ENCODE measurements at places on chromosomes 11 and 22.

GRCh38 chr11:57626895-57627294, 22.8 kb downstream of the YPEL4 start:
- no peak for DNase-seq

DNA sequence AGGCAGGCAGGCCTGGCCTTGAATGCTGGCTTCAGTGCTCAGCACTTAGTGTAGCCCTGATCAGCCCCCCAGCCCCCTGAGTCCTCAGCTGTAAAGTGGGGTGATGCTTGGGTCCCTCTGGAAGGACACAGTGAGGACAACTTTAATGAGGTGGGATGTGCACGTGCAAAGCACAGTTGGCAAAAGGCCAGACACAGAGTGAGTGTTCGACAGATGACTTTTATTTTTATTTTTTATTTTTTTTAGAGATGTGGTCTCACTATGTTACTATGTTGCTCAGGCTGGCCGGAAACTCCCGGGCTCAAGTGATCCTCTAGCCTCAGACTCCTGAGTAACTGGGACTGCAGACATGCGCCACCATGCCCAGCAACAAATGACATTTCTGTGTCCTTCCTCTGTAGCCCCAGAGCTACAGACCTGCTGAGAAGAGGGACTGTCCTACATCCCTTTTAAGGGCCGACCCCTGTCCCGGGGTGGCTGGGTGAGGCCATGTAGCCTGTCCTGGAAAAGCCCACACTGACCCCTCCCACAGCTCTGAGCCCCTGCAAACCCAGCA, 6.9 kb upstream of the C11orf96 start:
- no peak for DNase-seq

- DNase-seq = no peak
Observed at GRCh38 chr11:111429066-111429506, 50.0 kb upstream of the POU2AF1 start.

GRCh38 chr22:44730490-44731356, 21.7 kb upstream of the ARHGAP8 start:
- no peak for DNase-seq

DNA sequence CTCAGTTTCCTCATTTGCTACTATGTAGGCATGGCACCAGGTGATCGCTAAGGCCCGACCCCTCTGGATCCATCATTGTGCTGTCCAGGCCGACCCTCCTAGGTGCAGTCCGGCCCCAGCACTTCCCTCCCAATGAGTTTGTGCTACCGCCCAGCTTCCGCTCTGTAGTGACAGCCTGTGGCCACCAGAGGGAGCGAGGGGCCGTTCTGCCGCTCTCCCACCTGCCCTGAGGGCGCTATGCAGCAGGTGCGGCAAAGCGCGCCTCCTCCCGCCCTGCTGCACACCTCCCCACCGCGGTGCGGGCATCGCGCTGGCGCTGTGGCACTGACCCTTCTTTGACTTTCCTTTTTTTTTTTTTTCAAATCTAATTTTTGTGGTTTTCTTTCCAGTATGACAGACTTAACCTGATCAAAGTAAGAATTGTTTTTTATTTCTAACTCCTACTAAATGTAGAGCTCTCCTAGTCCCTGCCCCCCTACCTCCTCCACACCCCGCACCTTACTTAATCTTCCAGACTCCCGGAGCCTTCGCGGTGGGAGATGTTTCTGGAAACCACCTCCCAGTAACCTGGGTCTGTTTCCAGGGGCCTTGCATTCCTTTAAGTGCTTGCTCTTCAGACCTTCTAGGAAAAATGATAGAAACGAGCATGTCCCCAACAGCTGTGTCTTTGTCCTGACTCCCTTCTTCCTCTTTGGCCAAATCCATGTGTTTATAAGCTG, 73.7 kb downstream of the SCN3B start:
- peak; percentile 50 for DNase-seq

GRCh38 chr22:35209203-35209602, 48.1 kb upstream of the HMGXB4 start:
- DNase-seq = no peak

DNA sequence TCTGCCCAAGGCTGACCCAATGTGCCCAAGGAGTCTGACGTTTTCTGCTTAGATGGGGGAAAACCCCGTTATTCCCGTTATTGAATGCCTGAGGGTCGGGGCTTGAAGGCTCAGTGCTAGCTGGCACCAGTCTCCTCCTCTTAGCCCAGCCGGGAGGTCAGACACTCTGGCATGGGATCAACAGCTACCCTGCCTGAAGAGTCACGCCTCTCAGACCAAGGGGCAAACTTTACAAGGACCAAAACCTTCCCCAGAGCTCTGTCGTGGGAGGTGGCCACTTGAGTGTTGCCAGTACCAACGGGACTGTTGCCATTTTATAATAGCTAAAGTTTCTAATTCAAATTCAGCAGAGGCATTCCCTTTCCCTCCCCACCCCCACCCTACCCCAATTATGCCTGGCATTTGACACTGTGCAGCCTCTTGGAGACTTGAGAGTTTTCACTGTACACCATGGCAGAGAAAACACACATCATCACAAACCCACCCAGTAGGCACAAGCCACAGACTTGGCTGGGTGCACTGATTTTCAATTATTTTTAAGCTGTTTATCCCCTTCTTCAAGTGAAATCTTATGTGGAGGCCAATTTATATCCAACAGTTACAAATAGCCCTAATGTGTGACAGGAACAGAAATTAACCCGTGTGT, 137.5 kb upstream of the SYT13 start:
- DNase-seq = no peak

GRCh38 chr11:129048911-129049310, 106.2 kb upstream of the TP53AIP1 start:
- DNase-seq = no peak

GRCh38 chr11:63802637-63803414, 10.4 kb upstream of the SPINDOC start:
- DNase-seq = no peak

DNA sequence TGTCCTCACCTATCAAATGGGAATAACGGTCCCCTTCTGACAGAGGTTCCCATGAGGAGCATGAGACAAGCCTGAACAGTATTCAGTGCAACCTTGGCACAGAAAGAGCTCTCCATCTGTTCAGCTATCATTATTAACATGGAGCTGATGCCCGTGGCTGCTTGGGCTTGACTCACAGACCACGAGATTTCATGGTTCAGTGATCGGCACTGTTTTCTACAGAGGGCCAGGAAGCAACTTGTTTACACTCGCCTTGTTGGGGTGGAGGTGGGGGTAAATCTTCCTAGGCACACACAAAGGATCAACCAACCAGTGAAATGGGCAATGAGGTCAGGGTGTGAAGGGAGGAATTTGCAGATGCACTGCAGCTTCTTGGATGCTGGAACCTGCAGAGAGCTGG, 88.2 kb downstream of the CWC15 start:
- DNase-seq = no peak

GRCh38 chr11:15967166-15967565, 389.2 kb downstream of the SOX6 start:
- DNase-seq = no peak

- no peak for DNase-seq
Observed at GRCh38 chr11:46686886-46687795, 13.3 kb downstream of the ARHGAP1 start.
